CD4-positive, alpha-beta T cell treated with Interleukin-17A for 4 hours (primary cell): ENCODE measurements at places on chromosomes 2 and 18.
A peak's percentile ranks its signal among the peaks of the same experiment; 100 is the strongest.

- no peak for DNase-seq
Observed at GRCh38 chr2:72113847-72114692, 33.6 kb downstream of the CYP26B1 start.

- no peak for DNase-seq
Observed at GRCh38 chr2:1967242-1968208, 223.2 kb upstream of the PXDN start.

- peak; percentile 76 for DNase-seq
Observed at GRCh38 chr2:119702918-119703401, 24.0 kb downstream of the TMEM177 start.

DNA sequence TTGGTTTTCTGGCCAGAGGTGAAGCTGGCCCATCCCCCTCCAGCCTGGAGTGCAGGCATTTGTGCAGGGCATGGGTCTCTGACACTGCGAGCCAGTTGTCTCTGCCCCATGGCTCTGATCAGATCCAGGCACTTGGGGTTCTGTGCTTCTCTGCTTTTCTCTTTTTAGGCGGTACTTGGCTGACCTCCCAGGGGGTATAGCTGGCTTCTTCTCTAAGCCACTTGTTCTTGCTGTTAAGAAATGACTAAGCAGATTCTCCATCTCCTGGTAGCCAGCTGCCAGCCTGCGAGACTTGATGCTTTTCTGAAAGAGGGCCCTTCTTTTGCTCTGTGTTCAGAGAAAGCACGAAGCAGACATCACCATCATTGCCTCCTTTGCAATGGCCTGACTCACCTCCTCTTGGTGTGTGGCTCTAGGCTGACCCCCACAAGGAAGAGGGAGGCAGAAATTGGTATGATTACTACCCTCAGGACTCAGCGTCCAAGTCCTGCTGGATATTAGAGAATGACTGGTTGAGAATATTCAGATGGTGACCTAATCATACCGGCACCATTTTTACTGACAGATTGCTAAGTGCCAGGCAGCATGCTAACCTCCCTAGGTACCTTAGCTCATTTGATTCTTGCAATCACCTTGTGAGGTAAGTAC lies 32.7 kb downstream of the TNP1 start:
- DNase-seq, result no peak

GRCh38 chr2:236343400-236344161 lies 79.4 kb upstream of the ASB18 start:
- DNase-seq, result peak; percentile 57

DNA sequence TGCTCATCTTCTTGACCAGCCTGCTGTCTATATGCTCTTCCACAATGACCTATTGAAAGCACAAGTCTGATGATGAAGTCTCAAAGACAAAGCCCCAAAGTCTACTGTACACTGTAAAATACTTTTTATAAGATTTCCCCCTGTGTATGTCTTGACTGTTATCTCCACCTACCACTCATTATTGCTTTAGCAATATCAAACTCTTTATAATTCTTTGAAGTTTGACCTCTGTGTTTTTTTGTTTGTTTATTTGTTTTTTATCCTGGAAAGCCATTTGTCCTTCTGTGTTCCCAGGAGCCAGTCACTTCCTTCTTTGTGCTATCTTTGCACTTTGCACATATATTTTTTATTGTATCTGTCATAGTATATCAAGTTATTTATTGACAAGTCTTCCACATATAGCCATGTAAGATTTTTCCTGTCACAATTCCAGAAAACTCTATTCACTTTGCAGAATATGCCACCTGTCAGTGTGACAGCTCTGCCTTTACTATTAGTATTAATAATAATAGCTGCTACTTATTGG lies 66.3 kb downstream of the RND3 start:
- DNase-seq, result no peak

DNA sequence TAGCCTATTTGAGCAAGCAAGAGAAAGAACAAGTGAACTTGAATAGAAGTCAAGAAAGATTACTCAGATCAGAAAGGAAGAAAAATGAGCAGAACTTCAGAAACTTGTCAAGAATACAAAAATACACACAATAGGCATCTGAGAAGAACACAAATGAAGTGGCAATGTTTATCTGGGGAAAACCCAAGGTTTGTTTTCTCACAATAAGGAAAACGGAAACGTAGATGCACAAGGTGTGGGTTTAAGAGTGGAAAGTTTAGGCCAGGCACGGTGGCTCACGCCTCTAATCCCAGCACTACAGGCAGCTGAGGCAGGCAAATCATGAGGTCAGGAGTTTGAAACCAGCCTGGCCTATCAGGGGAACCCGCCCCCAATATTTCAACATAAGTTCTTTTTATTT lies 159.5 kb upstream of the GYPC start:
- no peak for DNase-seq

- DNase-seq, result no peak
Observed at GRCh38 chr2:198890490-198890889, 567.2 kb downstream of the SATB2 start.

- no peak for DNase-seq
Observed at GRCh38 chr18:50183556-50183955, 11.4 kb downstream of the MYO5B start.

GRCh38 chr2:223238301-223238700 lies 186.3 kb downstream of the KCNE4 start:
- DNase-seq, result no peak

DNA sequence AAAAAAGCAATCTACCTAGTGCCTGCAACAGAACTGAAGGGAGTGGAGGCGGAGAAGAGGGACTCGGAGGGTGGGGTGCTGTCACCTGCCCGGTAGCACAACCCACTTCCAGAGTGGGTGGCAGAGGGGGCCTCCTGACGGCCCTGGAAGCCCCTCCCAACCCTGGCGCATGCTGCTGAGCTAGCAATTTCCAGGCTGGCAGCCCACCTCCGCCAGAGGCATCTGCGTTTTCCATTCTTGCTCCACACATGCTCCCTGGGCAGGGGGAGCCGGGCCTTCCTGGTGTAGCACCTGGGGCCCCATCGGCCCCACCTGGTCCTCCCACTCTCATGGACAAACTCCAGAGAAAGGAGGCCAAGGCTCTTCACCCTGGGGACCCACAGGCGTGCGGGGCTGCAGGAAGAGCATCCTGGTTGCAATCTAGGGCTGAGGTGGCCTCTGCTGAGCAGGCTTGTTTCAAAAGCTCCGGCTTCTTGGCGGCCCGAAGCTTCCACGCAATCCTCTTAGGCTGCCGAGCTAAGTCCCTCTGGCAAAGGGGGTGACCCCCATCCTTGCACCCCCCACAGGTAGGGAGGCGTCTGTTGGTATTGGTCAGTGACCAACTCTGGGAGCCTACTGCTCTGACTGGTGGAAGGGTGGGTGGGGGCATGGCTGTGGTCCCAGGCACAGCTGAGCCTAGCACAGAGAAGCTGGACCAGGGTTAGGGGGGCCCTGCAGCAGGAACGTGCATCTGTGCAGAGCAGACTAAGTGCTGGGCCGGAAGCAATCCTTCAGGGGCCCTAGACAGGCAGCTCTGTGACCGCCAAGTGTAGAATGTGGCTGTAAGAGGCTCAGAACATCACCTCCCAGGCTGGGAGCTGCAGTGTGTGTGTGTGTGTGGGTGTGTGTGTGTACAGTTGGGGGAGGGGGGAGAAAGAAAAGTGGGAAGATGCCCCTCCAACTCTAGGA lies 2.6 kb downstream of the HS6ST1 start:
- DNase-seq, result peak; percentile 7

GRCh38 chr2:240021488-240022104 lies 3.5 kb downstream of the NDUFA10 start:
- DNase-seq, result peak; percentile 74

DNA sequence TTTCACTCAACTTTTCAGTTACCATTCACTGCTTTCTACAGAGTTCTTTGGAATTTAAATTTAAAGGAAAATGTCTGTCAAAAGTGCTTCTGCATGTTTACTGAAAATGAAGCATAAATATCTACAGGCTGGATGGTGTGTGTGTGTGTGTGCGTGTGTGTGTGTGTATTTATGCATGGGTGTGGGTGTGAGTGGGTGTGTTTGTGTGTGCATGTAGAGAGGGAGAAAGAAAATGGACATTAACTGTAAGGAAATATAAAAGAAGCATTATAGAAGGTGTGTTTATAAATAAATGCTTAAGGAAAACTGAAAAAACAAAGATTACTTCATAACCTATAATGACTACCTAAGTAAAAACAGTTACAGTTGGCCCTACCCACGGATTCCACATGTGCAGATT lies 43.2 kb downstream of the FANCL start:
- no peak for DNase-seq

DNA sequence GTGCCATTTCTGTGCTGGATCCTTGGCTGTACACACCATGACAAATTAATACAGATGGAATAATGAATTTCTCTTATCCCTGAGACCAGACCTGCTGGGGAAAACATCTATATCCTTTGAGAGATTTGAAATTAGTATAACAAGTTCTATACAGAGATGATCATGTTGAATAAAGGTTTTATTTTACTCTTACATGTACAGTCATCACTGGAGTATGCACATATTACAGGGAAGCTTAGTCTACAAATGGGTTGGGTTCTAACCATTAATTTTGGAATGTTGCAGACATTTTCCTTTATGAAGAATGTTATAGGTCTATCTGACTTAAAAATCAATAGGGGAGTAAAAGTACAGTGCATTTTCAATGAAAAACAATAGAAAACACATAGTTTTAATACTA lies 29.9 kb upstream of the MMADHC start:
- no peak for DNase-seq

DNA sequence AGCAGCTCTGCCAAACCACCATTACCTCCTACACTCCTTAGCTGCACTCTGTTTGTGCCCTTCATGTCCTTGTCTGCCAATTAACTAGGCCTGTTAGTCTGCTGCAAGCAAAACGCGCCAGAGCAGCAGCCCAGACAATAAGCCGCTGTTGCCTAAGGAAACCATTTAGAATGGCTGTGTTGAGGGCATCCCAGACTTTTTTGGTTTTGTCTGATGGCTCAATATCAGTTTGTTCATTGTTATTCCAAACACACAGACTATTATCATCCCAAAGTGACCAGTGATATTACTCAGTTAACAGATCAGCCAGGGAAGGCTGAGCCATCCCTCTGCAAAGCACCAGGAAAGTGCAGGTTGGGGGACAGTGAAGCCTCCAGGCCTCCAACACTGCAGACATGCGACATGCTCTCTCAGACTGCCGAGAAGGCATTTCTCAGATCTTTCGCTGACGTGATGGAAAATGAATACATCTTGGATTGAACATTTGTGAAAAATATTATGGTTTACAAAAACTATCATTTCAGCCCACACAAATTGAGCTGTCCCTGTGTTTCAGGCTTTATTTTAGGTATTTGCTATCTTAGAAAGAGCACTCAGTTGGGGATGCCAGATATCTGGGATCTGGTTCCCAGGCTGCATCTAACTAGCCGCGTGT lies 182.0 kb upstream of the HNRNPA3 start:
- no peak for DNase-seq

DNA sequence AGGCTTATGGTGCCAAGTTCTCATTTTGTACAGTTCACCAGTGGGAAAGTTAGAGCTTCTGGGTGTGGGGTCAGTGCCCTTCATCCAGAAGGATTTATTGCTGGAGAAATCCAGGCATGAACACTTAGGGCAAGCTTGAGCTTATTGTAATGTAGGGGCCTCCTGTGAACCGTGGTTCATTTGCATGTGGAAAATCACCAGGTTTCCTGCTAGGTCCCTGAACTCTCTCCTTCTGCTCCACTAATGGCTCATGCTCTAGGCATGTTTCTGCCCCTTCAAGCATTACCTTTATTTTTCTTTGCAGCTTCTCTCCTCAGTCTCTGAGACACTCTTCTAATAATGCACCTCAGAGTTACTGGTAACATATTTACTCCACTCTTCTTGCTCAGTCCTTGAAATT lies 79.3 kb upstream of the FAM98A start:
- DNase-seq, result no peak

- no peak for DNase-seq
Observed at GRCh38 chr2:56450772-56451171, 267.0 kb downstream of the CCDC85A start.

DNA sequence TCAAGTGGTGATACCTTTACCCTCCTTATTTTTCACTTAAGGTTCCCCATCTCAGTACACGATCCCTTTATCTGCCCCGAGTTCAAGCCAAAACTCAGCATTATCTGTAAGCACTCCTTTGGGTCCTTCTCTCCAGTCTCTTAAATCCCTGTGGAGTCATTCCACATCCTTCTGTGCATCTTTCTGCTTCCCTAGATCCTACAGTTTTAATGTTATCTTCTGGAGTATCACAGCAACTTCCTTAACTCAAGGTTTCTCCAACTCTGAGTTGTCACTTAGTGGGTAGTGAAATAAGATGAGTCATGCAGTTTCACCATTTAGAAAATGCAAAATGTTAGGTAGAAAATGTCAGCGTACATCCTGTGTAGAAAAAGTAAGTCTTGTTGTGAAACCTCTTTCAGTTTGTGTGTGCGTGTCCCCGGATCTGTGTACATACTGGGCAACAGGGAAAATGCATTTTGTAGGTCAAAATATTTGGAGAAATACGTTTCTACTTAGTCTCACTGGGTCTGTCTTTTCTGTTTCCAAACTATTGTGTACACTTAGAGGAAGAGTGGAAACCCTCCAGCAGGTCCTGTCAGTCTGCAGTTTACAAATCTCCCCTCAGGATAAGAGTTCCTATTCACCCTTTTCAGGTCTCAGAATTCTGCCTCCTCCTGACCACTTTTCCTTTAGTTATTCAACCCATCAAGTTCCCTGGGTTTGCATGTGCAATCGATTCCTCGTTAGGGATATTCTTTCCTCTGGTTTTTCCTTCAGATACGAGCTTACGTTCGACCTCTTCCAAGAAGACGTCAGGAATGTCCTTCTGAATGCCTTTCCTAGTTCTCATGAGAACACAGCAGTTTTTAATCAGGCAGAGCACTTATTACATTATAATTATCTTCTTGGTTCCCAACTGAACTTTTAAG lies 154.8 kb downstream of the TGIF1 start:
- peak; percentile 48 for DNase-seq

DNA sequence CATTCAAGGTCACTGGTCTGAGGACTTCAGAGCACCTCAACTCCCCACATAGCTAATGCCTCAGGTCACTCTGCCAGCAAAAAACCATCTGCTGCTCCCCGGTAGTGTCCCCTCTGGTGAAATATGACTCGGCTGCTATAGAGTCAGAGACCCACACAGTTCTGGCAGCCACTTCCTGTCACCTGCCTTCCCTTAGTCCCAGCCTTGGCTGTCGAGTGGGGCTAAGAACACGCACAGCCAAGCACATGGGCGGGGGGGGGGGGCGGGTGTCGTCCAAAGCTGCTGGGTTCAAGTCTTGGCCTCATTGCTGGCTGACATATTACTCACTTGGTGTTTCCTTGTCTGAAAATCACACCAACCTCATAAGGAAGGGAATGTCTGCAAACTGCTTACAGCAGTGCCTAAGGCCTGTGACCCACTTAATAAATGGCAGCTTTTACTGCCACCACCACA lies 37.5 kb downstream of the POLR1A start:
- DNase-seq, result peak; percentile 70
